Suppressor macrophage treated with lipopolysaccharide for 1 hour (primary cell): ENCODE measurements at places on chromosomes 7 and 10.

GRCh38 chr10:103111031-103111917 is 81.8 kb downstream of the NT5C2 start:
- DNase-seq = peak; percentile 36

- DNase-seq = no peak
These were observed 1.8 kb upstream of the MAGI2 start for GRCh38 chr7:79455173-79455790.

DNA sequence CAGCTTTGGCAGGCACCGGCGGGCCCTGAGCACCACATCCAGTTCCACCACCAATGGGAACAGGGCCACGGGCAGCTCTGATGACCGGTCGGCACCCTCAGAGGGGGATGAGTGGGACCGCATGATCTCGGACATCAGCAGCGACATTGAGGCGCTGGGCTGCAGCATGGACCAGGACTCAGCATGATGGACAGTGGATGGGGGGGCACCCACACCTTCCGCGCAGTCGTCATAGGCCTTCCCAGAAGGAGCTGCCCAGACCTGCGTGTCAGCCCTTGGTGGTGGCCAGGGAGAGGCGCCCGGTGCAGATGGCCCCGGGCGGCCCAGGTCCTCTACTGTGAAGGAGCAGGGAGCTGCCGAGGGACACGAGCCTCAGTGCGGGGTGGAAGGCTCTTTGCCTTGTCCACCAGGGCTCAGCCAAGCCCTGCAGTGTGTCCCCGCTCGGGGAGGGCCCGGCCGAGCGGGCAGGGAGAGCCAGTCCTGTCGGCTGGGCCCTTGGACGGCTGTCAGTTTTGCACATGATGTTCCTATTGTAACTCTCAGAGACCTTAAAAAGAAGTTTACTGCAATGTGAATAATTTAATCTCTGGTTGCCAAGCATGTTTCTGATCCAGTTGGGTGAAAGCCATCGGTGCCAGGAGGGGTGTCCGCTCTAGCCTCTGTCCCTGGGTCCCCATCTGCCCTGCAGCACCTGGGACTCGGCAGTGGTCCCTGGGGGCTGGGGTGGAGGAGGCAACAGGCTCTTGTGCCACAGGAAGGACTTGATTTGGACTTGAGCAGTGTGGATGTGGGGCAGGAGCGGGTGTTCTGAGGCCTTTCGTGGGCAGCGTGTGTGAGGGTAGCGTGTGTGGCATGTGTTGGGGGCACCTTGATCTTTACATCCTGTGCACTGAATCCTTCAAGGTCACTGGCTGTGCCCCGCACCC is 12.6 kb downstream of the NACAD start:
- DNase-seq = no peak

DNA sequence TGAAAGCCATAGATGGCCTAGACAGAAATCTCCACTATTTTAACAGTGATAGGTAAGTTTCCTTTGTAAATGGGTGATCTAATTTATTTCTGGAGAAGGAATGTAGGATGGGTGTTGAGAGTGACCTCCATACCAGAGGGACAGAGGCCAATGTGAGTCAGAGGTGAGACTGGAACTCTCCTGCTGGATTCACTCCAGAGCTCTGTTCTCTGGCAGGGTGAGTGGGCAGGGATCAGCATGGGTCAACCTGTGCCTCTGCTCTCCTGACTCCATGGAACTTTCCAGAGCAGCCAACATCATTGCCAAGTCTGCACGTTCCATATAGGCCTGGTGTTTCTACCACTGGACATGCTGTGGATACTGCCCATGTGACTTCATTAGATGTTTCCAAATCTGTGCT is 11.4 kb downstream of the AKR1C3 start:
- no peak for DNase-seq

GRCh38 chr10:2212244-2212834 is 475.0 kb upstream of the ADARB2 start:
- no peak for DNase-seq

DNA sequence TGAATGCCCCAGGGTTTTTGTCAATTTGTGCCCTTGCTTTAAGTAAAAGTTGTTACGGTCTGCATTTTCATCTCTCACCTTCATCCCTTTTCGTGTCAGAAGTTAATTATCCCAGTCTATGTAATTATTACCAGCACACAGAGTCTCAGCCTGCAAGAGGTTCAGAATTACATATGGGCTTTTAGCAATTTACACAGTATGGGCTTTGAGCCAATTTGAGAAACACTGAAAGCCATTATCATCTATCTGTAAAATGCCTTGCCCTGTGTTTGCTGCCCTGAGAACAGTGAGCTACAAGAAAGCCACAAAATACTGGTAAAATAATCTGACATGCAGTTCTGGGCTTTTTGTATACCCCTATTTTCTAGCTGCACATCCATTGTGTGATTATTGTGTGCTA is 125.6 kb upstream of the STEAP4 start:
- no peak for DNase-seq

DNA sequence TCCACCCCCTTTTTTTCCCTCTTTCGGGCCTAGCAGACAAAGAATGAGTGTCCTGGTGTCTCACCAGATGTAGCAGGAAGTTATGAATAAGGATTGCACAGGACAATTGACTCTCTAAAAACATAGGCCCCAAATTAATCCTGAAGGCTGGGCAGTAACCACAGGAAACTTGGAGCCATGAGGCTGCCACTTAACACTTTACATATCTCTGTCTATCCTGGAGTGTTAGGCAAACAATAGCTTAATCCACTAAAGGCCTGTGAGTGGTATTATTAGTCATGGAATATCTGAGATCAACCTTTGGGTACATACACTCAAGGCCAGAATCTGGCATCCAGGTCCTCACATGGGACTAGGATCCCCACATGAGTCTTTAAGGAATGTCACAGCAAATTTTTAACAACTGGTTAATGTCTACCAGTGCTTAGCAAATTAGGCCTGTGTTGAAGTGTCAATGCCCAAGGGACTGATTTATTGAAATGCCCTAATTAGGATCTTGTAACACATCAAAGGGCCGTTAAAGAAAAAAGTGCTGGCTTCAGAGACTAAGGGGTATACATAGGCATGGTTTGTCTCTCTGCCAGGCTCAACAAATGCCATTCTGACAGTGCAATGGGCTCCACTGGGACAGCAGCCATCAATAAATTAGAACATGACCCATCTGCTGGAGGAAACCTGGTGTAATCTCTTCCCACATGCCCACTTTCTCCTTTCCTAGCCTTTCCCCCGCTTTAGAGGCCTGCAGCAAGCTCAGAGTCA is 196.7 kb upstream of the TBX20 start:
- DNase-seq = no peak

DNA sequence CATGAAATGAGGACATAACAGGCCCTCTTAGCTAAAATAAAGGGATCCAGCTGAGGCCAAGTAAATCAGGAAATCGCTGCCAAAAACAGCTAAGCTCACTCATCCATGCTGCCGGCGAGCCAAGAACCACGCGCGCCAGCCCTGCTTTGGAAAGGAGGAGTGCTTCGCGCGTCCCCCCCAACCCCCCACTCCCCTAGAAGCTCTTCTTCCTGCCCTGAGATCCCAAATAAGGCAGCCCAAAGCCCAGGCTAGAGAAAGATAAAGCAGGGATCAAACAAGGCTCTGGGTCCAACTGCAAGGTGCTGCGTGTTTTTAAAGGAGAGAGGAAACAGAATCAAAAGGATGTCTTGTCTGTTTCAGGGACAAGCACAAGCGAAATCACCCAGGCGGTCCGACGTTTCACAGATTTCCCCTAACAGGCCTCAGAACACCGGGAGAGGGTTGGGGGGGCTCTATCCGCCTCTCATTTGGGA is 168.3 kb upstream of the AUTS2 start:
- no peak for DNase-seq

- DNase-seq = no peak
These were observed 20.6 kb downstream of the HTR5A start for GRCh38 chr7:155090684-155091083.

DNA sequence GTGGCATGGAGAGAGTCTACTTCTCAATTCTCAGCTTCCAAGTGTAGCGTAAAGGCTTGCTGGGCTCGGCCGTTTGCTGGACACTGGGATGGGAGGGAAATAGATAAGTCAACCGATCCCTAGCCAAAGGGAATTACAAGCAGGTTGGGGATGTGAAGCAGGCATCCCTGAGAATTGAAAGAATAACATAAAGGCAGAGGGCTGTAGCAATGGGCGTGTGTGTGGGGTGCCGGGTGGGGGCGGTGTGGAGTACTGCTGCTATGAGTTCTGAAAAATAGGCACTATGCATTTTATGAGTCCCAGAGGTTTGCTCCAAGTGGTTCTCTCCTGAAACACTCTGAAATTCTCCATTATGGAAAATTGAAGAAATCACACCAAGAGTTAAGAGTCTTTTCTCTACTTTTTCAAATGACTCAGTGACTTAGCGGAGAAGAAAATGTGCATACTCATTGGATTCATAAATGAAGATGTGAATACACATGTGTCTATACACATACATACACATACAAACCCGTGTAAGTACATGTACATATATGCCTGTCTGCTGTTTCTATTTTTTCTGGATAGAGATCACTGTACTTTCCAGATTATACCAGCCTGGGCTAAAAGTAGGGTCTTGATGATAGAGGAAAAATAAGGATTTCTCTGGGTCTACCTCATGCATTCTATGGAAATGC is 65.4 kb downstream of the ADRA2A start:
- DNase-seq = no peak

DNA sequence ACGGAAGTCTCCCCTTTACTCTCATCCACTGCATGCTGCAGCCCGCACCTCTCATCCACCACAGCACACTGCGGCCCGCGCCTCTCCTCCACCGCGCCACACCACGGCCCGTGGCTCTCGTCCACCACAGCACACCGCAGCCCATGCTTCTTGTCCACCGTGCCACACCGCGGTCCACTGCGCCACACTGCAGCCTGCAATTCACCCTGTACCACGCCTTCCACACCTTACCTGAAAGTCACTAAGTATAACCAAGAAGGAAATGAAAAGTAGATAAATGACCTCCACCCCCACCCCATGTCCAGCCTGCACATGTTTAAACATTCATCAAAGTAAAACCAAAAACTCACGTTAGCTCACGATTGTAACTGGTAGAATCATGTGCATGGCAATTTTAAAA is 176.1 kb downstream of the DIP2C start:
- no peak for DNase-seq

DNA sequence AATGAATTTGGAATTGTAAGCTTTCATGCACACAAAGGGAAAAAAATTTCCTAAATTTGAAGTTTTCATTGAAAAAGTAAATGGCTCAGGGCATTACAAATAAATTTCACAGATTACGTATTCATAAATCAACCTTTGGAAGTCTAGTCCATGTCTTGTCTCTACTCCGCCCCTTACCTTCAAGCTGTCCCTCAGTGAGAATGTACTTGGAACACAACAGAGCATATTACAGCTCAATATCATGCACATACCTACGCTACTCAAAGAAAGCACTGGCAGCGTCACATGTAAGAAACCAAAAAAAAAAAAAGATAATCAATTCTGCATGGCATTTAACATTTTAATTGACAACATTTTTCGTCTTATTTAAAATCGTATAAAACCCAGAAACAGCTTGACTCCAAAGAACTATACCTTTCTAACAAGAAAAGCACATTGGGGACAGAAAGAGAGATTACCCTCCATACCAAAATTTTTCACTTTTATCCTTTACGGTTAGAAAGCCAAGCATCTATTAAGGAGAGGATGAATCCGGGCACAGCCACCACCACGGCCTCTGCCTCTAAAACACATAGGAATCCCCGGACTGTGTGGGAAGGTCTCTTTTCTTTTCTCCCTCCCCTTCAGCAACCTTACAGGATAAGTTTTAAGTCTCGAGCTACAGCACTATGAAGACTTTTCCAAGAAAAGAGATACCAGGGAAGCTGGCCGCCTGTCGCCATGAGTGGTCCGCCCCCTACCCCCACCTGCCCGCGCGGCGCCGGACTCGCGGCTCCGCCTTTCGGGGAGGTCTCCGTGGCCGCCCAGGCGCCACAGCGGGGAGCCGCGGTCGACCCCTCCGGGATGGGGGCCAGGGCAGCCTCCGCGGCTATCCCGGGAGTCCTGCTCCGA is 1.1 kb downstream of the JMJD1C start:
- peak; percentile 34 for DNase-seq

- DNase-seq = no peak
These were observed 59.8 kb upstream of the CYP2C9 start for GRCh38 chr10:94878649-94879048.

GRCh38 chr7:140232957-140233917 is 56.5 kb upstream of the KDM7A start:
- DNase-seq = peak; percentile 96

GRCh38 chr7:154743206-154743605 is 259.7 kb downstream of the PAXIP1 start:
- no peak for DNase-seq

DNA sequence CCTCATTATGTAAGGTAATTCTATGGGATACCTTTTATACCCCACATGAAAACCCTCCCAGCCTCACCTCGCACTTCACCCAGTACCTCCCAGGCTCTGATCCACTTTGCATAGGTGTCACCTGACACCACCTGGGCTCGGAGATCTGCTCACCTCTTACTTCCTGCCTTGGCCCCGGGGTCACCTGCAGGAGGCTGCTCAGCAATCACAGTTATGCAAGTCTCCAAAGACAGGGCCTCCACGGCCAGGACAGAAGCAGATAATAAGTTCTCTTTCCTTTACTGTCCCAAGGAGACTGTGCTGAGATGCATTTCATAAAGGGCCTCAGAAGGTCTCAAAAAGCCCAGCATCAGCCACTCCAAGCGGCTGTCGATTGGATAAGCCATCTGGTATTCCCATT is 112.4 kb upstream of the PPP2R2D start:
- no peak for DNase-seq

DNA sequence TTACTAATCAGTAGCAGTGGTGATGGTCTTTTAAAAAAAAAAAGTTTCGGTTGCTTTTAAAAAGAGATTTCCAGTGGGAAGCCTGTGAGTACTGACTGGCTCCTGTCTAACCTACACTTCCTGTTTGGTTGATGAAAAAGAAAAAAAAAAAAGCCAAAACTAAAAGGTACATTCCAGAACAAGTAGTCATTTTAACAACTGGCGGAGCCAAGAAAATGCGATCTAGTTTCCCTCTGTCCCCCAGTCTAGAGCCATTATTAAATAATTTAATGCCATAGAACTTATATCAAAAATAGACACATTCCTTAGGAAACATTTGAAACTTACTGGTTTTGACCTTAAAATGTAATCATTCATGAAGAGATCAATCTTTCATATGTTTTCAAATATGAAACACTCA is 254.2 kb upstream of the C7orf33 start:
- DNase-seq = no peak

- no peak for DNase-seq
These were observed 11.1 kb upstream of the TARP start for GRCh38 chr7:38284553-38284952.

- DNase-seq = no peak
These were observed 69.7 kb upstream of the FHIP2A start for GRCh38 chr10:114751856-114752255.

DNA sequence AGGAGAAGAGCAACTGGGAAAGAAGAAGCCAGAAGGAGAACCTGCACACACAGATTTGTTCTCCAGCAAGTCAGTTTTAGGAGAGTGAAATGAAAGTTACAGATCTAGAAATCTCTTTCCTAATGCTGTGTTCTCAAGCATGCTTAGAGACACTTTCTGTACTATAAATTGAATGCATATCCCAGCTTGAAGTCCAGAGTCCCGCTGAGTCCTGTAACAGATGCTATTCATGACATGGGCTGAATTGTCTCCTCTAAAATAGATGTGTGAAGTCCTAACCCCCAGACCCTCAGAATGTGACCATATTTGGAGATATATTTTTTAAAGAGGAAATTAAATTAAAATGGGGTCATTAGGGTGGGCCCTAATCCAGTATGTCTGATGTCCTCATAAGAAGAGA is 46.9 kb upstream of the GJD4 start:
- DNase-seq = no peak

- DNase-seq = no peak
These were observed 48.0 kb downstream of the MTURN start for GRCh38 chr7:30182814-30183213.
